ENCODE measurements at places on chromosomes 1 and 21.

GRCh38 chr1:33086384-33086850 is 5.5 kb downstream of the AZIN2 start:
- DNase-seq = no peak

DNA sequence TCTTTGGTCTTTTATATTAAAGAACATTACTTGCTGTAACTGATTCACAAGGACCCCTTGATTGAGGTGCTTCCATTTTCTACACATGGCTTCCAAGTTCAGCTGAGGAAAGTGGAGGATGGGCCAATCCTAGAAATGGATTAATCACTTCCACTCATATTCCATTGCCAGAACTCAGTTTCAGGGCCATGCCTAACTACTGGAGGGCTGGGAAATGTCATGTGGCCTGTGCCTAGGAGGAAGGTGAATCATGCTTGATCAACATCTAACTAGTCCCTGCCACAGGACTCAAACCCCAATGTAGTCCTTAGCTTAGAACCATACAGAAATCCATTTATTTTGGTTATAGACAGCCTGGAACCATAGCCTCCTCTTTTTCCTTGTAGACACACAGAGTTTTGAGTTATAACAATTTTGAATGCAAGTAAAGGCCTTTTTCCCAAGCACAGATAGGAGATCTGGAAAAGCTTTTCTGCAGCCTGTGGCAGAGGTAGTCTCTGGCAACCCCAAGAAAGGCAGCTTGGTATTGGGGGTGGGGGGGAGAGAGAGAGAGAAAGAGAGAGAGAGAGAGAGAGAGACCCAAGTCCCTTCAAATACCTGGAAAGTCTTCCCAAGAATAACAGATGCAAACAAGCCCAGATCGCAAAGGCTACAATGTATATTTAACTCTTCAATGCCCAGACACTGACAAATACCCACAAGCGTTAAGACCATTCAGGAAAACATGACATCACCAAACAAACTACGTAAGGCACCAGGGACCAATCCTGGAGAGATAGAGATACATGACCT is 12.5 kb downstream of the MAST2 start:
- DNase-seq = no peak

DNA sequence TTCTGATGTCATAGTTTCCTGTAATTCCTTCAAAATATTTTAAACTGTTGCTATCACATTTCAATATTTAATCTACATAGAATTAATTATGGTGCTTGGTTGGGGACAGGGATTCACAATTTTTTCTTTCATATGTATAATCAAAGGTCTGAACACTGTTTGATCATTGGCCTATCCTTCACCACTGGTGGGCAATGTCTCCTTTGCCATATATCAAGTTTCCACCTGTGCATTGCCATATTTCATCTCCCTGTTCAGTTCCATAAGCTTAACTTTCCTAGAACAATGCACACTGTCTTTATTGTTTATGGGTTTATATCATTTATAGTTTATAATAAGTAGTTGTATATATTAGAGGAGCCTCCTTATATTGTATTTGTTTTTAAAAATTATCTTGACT is 374.9 kb upstream of the PTBP2 start:
- no peak for DNase-seq

- DNase-seq = no peak
Observed at GRCh38 chr1:245177071-245177900, 22.5 kb downstream of the KIF26B start.

- DNase-seq = no peak
Observed at GRCh38 chr1:2103266-2103900, 53.2 kb downstream of the PRKCZ start.

All from AG04449 (cell line).